ENCODE measurements at places on chromosomes 2 and 18.

GRCh38 chr2:201500534-201500933 lies 49.0 kb downstream of the STRADB start:
- DNase-seq, result no peak

DNA sequence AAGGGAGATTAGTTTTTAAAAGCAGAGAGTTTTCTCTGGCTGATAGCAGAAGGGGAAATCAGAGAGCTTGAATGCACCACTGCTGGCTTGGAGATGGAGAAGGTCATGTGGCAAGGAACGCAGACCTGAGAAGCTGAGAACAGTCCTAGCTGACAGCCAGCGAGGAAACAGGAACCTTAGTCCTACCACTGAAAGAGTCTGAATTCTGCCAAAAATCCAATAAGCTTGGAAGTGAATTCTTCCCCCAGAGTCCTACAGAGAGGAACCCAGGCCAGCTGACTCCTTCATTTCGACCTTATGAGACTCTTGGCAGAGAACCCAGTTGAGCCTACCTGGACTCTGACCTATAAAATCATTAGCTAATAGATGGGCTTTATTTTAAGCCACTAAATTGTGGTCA lies 371.9 kb upstream of the TNP1 start:
- DNase-seq, result no peak

DNA sequence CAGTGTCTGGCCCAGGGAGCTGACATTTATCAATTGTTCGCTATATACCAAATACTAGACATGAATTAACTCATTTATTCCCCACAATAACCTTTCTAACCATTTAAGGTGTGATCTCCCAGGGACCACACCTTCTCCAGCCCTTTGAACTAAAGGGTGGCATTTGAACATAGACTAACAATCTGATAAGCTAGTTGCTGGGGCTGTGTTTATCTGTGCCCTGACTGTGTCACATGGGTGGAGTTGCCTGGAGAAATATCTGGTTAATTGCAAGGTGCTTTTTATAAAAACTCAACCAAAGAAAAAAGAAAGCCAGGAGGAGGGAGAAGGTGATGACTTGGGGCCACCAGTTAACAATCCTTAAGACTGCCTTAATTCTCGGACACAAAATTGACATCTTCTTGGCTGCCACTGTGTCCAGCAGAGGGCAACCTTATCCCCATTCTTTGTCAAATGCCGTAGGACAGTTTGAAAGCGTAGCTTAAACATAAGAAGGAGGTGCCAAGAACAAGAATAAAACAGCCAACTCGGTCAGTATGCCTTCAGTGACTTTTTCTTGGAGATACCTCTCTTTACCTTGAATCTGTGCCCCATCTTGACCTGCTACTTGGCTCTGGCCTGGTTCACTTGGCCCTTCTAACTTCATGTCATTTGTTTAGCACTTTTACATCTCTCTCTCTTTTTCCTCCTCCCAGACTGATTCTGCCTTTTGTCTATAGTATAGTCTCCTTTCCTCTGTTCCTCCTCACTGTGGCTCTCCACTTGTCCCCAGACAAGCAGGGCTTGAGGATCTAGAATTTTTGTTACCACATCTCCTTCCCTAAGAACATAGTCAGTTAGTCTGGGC lies 183.4 kb downstream of the MYO3B start:
- peak; percentile 41 for DNase-seq

- no peak for DNase-seq
These were observed 678.4 kb upstream of the ZNF804A start for GRCh38 chr2:183919926-183920325.

DNA sequence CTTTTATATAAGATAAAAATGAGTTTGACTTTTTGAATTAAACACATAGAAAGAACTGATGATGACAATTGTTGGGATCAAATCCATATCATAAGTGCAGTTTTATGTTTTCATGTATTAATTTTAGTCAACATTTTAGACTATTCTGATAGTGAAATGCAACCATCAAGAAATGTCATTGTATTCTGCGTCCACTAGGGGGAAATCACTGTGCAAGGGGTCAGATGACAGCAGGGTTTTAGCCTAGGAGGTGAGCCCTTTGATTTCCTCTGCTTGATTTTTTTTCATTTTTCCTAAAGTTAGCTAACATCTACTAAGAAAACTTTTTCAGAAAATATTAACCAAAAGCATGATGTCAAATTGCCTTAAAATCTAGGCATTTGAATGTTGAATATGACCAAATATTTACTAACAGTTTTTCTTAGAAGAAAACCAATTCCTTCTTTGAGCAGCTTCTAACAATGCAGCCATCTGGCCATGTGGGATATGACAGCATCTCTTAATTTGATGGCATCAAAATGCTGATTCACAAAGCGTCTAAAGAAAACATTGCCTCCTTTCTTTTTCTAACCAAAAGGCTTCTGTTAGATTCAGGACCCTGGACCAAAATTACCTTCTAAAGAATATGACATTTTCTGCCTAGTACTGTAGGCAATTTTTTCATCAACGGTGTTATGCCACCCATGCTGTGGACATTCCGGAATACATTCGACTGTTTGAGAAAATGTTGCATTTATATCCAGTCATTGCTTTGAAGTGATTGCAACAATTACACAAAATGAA lies 141.5 kb downstream of the SPHKAP start:
- no peak for DNase-seq

GRCh38 chr2:70561893-70562292 lies 8.3 kb upstream of the TGFA start:
- DNase-seq, result no peak

DNA sequence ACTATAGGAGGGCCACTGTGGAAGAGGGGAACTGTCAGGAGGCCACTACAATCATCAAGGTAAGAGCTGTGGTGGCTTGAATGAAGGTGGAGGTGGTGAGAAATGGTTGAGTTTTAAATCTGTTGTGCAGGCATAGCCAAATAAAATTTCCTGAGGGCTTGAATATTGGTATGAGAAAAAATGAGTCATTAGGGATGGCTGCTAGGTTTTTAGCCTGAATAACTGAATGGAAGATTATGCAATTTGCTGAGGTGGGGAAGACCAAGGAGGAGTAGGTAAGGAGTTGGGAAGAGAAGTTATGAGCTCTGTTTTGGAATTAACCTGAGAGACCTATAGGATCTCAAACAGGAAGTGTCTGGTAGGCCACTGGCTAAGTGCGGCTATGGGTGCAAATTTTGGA lies 84.0 kb downstream of the KLHL14 start:
- no peak for DNase-seq

GRCh38 chr2:24403168-24403831 lies 43.0 kb upstream of the ITSN2 start:
- no peak for DNase-seq

GRCh38 chr2:59677158-59677557 lies 876.3 kb downstream of the BCL11A start:
- DNase-seq, result no peak

DNA sequence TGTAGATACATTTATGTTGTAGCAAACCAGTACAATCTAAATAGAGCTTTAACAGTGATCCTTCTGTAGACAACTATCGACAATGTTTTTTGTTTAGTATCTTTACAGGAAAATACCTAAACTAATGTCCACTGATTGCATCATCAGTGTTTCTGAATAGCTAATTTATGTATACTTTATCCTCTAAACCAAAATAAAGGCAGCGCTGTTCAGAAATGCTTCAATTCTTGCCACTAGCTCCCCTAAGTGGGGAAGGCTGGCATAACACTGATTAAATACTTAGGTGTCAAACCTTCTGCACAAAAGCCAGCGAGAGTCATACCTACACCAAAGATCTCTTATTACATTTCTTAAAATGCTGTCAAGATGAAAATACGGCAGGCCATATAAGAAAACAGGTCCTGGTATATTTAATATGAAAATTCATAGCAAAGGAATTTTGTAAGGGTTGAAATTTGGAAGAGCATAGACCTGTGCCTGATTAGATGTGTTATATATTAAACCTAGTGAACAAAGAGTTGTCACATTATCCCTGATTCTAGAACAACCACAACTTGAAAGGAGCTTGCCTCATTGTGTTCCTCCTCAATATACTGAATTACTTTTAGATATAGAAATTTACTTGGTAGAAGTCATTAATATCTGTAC lies 1693.4 kb upstream of the SLC39A10 start:
- no peak for DNase-seq

GRCh38 chr2:73070643-73071359 lies 711 bp downstream of the SFXN5 start:
- DNase-seq, result peak; percentile 35

DNA sequence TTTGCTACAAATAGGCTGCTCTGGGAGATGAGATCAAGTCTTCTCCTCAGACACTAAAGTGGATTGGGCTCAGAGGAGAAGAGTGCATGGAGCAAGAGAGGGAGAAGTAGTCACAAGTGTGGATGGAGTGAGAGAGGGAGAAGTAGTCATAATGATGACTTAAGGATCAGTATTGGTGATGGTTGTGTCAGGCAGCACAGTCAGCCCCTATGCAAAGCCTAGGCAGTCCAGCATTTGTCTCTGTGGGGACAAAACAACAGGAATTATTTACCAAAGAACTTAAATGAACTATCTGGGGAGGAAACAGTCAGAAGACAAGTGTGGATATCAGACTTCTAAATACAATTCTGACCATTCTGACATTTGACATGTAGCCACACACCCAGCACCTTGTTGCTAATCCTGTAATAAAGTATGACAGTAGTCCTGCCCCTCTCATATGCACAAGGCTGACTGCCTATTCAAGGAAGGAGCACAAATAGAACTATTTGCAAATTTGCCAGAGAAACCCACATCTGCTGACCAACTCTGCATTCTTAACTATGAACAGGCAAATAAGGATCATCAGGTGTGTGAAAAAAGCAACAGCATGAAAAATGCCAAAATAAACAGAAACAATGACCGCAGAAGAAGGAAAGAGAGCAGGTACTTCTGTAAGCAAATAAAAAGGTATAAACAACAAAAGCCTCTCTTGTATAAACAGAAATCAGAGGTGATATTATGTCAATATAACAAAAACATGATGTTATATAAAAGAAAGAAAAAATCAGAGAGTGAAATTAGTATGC lies 1597.9 kb upstream of the ACVR2A start:
- no peak for DNase-seq

- no peak for DNase-seq
These were observed 76.3 kb downstream of the CLHC1 start for GRCh38 chr2:55155764-55156281.

DNA sequence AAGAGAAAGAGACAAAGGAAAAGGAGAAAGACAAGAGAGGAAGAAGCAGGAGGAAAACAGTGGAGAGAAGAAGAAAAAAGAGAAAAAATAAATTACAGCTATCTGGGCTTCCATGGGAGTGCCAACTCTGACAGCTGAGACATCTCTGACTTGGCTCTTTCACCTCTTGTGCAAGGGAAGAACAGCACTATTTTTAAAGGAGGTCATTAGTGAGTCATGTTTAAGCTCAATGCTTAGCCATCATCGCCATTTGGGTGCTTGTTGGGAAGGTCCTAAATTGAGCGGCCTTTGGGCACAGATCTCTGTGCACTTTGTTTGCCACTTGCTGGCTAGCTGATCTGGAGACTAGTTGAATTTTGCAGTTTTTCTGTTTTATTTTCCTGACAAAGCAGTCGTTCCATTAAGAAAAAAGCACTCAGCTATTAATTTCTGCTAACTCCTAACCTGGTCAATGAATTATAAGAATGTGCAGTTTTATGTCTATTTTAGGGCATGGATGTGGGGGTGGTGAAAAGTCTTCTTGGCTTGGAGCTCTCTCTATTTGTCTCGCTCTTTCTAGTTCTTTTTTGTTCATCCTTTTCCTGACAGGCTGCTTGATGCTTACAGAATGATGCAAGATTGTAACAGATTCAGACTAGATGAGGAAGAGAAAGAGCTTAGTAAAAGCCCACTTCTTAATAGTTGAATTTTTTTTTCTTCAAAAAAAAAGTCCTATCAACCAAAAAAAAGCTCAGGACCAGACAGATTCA lies 231.5 kb downstream of the SLC8A1 start:
- DNase-seq, result no peak

- no peak for DNase-seq
These were observed 1591.5 kb downstream of the LRP1B start for GRCh38 chr2:140539242-140539875.

GRCh38 chr2:116319935-116320334 lies 1494.6 kb upstream of the DDX18 start:
- no peak for DNase-seq

DNA sequence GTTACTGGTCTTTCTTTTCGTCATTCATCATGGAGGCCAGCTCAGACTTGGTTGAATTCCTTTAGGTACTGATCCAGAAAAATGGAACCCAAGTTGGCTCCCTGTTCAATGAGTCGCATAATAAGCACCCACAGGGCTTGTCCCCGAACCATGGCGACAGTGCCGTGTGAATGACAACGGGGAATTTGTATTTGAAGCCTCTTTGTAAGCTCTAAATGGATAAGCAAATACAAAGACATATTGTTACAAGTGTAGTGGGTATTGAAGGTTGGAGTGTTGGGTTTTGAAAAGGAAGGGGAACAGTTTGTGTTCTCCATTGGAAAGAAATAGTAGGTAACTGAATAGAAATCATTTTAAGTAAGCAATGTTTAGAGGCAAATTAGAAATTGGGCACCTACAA lies 288.9 kb downstream of the SLC4A3 start:
- DNase-seq, result no peak

- peak; percentile 88 for DNase-seq
These were observed at the start of gene OST4 for GRCh38 chr2:27071277-27071989. Gene OST4, minus strand, starts transcription at chr2:27071654.

DNA sequence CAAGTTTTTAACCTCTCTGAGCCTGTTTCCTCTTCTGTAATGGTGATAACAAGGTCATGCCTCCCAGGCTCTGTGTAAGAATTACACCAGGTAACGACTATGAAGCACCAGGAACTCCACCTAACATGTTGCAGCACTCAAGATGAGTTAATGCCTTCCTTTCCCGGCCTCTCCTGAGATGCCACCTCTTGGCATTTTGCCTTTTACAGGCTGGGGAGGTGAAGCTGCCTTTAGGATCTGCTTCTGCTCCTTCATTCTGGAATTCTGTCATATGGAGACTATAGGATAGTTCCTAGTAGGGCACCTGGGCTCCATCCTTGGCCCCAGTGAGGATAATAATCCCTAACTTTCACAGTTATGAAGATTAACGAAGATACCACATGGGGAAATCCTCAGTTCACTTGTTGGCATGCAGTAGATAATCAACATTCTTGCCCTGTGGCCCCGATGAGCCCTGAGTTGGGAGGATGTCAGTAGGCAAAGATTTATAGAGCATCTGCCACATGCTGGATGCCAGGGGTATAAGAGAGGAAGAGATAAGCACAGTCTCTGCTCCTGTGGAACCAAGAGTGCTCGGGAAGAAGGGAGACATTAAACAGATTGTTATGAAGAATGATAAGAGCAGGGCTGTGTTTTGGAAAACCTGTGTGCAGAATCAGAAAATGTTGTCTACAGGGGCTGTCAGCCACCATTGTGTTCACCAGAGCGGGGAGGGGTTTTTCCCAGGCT lies 43.9 kb upstream of the KCNF1 start:
- no peak for DNase-seq

DNA sequence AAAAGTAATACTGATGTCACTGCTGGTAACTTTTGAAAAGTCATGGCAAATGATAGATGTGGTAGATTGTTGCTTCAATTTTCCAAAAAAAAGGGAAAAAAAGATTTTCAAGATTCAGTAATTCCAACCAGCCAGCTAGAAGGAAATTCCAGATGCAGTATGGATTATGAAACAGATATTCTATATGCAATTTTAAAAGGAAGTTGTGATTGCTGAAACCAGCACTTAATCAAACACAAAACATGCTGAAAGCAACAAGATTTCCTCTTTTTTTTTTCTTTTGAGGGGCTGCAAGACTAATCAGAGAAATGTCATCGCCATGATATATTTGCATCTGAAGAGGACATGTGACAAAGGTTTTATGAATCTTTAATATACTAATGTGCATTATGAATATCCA lies 5.1 kb upstream of the HNMT start:
- no peak for DNase-seq
